ENCODE measurements at places on chromosomes 2 and 18.

GRCh38 chr2:183759033-183759432, 634.8 kb downstream of the NUP35 start:
- DNase-seq, result no peak

- no peak for DNase-seq
Observed at GRCh38 chr2:207054521-207054920, 111.2 kb downstream of the KLF7 start.

GRCh38 chr2:54685263-54685775, 38.1 kb upstream of the EML6 start:
- DNase-seq, result peak; percentile 59

DNA sequence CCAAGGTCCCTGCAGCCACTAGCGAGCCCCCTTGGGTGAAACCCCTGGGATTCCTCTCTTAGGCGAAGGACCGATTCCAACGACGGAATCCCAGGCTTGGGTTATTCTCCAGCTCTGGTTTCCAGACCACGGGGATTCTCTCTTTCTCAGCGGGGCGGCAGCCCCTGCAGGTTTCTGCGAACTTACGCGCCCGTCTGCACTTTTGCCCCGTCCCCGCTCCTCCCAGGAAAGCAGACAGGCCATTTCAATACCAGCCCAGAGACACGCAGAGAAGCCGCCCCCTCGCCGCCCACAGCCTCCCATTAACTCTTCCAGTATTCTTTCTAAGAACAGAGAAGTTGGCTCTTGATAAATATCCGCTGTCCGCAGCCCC, 1.2 kb downstream of the CBLN2 start:
- peak; percentile 87 for DNase-seq

GRCh38 chr18:22391407-22392345, 26.0 kb downstream of the CTAGE1 start:
- DNase-seq, result no peak

DNA sequence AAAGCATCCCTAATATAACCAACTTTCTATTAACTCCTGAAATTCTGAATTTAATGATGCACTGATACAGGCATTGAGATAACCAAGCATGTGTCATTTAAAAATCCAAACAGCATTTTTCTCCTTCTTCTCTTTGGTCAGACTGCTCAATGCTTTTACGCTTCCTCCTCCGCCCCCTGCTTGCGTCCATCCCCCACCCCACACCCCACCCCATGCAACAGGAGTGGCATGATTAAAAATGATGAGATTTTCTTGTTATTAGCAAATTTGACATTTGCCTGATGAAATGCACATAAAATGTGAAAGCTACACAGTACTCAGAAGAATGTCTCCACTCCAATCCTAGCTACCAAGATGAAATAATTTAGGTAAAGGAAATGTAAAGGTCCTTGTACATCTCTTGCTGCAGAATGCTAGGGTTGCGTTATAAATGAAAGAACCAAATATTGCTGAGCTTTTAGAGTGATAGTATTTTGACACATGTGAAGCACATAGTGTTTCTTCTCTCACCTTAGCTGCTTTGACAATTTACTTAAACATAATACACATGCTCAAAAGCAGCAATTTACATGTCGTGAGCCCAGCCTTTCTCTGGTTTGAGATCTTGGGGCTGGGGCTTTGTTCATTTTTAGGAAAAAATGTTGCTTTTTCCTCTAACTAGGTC, 263.8 kb downstream of the MEIS1 start:
- DNase-seq, result no peak

DNA sequence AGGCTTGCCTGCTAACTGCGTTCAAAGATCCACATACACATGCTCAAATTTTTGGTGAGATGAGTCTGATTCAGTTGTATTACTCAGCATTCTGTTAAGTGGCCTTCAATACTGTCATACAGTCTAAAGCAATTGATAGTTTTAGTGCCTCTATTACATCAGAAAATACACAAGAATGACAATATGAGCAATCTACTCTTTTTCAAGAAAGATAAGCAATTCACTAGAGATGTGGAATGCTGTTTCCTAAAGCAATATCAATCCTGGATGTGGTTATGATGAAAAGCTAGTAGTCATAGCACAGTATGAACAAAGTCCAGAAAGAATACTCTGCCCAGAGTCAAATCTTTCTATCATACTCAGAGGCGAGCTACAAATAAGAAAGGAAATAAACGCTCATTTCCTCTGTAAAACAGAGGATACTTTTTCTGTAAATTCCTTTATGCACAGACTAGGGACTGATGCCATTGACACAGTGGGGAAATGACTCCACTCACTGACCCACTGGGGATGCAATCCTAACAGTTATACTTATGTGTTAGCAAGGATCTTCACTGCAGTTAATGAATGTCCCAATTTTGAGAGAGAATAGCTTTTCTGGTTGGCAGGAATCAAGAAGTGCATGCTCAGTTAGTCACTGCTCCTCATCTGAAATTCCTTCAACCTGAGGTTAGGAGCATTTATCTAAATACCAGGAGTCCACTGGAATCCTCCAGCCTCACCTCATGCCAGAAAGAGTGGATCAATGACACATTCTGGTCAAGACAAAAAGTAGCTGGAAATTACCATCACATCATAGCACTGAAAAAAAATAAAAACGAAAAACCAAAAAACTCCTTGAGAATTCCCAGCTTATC, 83.3 kb downstream of the PDE11A start:
- DNase-seq, result no peak

DNA sequence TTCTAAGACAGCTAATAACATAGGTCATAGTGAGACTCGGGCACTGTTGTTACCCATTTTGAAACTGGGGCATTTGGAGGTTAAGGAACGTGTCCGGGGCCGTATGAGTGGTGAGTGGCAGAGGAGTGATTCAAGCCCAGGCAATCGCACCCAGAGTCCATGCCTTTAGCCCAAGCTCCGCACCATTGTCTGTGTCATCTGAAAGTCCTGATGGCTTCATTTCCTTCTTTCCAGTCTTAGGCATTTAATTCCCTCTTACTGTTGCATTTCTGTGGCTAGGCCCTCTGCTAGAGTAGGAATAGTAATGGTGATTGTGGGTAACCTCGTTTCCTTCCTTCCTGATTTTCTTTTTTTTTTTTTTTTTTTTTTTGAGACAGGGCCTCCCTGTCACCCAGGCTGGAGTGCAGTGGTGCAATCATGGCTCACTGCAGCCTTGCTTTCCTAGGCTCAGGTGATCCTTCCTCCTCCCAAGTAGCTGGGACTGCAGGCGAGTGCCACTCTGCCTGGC, 49.8 kb upstream of the ASB1 start:
- no peak for DNase-seq

- no peak for DNase-seq
Observed at GRCh38 chr2:18604531-18604885, 15.1 kb upstream of the NT5C1B start.

GRCh38 chr18:34660572-34660971, 49.5 kb upstream of the DTNA start:
- peak; percentile 28 for DNase-seq

DNA sequence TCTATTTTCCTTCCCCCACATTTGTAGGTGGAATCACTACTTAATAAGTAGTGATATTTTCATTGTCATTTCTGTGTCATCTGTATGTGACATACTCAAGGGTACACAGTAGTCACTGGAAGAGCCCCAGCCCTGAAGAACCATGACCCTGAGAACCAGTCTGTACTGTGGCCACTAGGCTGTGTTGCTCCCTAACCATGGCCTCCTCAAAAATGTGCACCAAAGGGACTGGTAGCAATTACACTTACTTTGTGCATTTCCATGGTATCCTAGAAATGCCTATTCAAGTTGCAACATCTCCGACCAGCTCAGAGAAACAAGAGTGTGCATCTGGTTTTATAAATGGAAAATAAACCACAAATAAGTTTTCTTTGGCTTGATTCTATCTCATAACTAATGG, 155.1 kb downstream of the DOCK10 start:
- DNase-seq, result no peak

DNA sequence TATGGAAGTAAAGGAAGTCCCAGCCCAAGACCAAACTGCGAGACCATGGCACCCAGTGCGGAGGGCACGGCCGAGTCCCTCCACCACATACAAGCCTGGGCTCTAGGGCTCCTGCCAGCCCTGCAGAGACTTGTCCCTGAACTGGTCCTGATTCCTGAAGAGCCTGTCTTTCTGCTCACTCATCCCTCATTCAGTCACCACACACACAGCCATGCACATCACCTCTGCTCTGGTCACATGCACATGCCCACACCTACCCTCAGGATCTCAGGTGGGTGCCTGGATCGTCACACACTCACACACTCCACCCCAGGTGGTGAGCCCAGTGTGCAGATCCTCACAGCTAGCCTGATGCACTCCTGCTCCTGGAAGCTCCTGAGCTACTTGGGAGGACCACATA, 71.4 kb upstream of the LAPTM4A start:
- DNase-seq, result no peak

DNA sequence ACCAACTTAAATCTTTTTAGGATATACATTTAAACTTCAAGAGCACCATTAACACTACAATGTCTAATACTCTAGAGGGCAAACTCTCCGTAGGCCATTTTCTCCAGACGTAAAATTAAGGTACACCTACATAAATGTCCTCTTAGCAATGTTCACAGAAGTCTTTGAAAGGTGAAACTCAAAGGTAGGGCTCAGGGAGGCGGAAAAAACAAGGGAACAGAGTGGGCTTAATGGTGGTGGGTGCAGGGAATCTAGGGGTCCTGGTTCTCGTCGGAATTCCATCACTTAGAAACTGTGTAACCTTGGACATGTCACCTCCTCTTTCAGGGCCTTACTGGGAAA, 668 bp downstream of the NFU1 start:
- DNase-seq, result no peak

DNA sequence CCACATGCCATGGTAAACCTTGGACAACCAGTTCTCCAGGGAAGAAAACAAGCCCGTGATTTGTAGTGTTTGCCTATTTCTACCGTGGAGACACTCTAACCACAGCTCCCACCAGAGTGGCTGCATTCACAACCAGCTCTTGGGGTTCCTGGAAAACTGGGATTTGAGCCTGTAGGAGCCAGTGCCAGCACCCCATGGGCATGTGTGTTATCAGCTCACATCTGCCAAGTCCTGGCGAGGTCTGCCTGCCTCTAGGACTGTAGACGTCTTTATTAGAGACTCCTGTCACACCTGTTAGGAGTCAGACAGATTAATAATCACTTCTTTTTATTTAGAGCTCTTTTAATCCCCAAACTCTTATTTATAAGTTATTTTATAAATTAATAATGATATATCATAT, 41.0 kb downstream of the INPP5D start:
- no peak for DNase-seq

GRCh38 chr2:98913916-98914712, 21.9 kb downstream of the CRACDL start:
- DNase-seq, result peak; percentile 69

DNA sequence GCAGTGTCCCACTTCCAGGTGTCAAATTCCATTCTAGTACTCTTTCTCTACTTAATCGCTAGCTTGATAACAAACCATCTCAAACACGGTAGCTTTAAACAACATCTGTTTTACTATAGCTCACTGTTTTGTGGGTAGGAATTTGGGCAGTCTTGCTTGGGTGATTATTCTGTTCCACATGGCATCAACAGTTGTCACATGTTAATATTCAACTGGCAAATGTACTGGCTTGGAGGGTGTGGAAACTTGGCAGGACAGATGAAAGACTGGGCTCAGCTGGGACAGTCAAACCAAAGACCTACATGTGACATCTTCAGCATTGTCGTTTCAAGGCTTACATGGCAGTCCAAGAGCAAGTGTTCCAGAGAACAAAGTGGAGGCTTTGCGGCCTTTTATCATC, 241.8 kb downstream of the PTH2R start:
- DNase-seq, result no peak

GRCh38 chr2:59233448-59233847, 992.3 kb upstream of the FANCL start:
- no peak for DNase-seq

- DNase-seq, result peak; percentile 22
Observed at GRCh38 chr18:45335282-45336043, 279.8 kb upstream of the SLC14A2 start.

DNA sequence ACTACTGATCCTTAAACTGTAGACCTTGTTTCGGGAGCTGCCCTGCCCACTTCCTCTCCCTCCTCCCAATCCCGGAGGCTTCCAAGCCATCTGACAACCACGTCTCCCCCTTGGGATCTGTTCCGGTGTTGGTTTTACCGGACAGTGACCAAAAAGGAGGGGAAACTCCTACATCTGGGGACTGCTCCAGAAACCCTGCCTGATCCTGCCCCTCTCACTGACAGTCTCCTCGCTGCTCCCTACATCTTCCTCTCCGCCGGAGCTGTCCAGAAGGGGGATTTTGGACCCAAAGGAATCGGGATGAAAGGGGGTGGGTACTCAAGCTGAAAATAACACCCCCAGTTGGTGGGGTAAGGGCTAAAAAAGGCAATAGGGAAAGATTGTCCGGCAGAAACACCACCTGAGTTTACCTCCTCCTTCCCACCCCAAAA, 1.5 kb downstream of the INO80D start:
- peak; percentile 62 for DNase-seq

GRCh38 chr2:41791523-41791922, 256.3 kb upstream of the PKDCC start:
- DNase-seq, result no peak

GRCh38 chr2:143720095-143720664, 591.0 kb downstream of the ARHGAP15 start:
- peak; percentile 86 for DNase-seq
